ENCODE measurements at places on chromosomes 6 and 20.

DNA sequence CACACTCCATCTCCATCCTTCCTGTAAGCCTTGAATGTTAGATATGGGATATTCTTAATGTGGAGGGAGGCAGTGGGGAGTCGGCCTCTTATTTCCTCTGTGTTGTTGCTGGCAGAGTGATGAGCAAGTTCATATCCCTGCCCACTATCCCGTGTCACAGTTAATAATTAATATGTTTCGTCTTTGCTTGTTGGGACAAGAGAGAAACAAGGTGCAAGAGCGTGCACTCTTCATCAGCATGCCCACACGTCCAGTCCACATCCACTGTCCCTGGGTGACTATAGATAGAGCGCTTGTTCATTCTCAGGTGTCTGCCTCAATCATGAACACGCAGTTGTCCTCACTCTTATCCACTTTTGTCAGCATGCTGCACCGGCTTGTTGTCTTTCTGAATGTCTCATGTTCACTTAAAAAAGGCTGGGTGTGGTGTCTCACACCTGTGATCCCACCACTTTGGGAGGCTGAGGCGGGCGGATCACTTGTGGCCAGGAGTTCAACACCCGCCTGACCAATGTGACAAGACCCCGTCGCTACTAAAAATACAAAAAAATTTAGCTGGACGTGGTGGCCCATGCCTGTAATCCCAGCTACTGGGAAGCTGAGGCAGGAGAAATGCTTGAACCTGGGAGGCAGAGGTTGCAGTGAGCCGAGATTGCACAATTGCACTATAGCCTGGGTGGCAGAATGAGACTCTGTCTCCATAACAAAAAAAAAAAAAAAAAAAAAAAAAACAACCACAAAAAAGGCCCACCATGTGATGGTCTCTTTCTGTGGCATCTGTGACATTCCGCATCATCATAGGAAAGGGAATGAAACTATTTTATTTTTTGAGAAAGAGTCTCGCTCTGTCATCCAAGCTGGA, 34.2 kb downstream of the PPP1R3G start:
- no peak for DNase-seq

- DNase-seq: no peak
These were observed 10.1 kb downstream of the HMGCLL1 start for GRCh38 chr6:55568808-55569439.

DNA sequence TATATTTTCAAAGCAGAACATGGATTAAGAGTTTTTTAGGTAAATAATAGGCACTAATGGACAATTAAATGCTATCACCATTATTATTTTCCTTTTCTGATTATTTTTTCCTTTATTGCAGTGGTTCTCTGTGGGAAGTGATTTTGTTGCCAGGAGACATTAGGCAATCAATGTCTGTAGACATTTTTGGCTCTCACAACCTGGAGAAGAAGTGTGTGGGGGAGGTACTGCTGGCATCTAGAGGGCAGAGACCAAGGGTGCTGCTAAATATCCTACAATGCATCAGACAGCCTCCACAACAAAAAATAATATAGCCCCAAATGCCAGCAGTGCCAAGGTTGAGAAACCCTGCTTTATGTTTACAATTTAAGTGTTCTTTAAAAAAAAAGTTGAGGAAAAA, 8.3 kb downstream of the IFNGR1 start:
- no peak for DNase-seq

GRCh38 chr6:16206595-16207037, 31.8 kb upstream of the GMPR start:
- DNase-seq: no peak

DNA sequence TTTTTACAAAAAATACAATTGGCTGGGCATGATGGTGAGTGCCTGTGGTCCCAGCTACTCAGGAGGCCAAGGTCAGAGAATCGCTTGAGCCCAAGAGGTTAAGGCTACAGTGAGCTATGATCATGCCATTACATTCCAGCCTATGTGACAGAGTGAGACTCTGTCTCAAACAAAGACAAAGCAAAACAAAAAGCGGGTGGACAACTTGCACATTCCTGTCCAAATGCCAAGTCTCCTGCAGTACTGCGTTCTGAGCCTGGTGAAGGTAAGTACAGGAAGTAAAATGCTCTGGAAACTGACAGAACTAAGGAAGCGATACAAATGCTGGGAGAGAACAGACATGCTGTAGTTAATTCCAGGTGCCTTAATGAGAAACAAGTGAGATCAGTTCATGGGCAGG, 20.4 kb upstream of the TMEM242 start:
- DNase-seq: no peak

DNA sequence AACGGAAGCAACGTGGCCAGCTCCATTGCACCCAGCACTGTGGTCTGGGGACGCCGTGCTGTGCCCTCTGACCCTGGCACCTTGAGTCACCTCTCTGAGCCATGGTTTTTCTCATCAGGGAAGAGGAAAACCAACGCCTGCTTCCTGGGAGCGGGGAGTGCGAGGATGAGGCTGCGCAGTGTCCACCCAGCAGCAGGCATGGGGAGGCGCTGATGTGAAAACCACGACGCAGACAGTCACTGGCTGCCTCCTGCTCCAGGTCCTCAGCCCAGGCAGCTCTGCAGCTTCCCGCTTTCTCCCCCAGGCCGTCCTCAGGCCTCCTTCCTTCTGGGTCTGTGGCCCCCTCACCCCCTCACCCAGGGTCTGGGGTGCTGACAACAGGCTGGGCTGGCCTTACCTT, 14.0 kb downstream of the GATA5 start:
- no peak for DNase-seq

DNA sequence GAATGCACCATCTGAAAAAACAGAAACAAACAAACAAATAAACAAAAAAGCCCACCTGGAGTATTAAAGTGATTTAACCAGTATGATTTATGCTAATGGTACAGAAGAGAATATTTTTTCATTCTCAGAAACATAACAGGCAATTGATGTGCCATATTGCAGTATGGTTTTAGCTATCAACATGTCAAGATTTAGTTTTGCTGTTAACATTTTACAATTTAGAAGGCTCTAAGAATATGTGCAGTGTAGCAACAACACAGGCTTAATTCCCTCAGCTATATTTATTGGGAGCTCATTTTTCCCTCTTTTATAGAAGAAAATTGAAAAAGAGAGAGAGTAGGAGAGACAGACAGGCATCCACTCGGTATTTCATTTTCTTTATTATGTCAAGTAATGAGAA, 1022.7 kb upstream of the CITED2 start:
- DNase-seq: no peak

DNA sequence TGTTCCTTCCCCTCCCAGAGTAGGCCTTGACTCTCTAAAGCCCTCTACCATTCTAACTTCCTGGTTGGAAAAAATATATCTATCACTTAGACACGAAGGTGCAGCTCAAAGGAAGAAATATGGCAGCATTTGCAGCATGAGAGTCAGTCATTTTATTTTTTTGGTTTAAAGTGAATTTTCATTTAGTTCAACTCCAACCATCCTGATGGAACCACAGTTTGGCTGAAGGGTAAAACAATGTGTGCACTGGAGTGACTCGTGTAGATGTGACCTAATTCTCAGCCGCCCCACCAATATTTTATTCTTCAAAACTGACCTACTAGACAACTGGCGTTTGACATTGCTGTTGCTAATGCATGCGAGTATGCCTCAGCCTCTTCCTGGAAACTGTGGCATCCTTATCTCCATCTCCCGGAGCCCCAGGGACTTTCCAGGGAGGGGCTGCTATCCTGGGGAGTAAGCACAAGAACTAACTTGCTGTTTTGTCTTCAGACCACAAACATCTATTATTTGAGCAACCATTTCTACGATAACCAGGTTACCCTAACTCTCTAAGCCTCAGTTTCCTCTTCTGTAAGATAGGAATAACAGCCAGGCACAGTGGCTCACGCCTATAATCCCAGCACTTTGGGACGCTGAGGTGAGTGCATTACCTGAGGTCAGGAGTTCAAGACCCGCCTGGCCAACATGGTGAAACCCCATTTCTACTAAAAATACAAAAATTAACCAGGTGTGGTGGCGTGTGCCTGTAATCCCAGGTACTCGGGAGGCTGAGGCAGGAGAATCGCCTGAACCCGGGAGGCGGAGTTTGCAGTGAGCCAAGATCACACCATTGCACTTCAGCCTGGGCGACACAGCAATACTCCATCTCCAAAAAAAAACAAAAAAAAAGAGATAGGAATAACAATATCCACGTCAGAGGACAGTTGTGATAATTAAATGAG, 148.7 kb upstream of the JARID2 start:
- DNase-seq: no peak

Data from dorsolateral prefrontal cortex (tissue), 122 donors.